ENCODE measurements at places on chromosomes 13 and 19.

DNA sequence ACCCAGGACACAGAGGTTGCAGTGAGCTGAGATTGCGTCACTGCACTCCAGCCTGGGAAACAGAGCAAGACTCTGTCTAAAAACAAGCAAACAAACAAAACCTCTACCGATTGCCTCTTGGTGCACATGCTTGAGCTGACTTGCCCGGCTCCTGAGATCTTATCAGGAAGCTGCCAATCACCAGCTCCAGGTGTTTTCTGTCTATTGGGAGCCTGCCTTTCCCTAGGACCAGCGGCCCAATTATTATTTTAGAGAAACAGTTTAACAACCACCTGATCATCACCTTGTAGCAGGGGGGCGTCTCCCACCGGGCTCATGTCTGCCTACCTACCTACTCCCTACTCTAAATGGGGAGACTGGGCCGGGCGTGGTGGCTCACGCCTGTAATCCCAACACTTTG, 10.8 kb downstream of the CLEC4M start:
- no peak for DNase-seq

- DNase-seq = no peak
These were observed 107.0 kb upstream of the GPR12 start for GRCh38 chr13:26867451-26868091.

GRCh38 chr19:10422046-10422461, 1.7 kb downstream of the PDE4A start:
- no peak for DNase-seq

DNA sequence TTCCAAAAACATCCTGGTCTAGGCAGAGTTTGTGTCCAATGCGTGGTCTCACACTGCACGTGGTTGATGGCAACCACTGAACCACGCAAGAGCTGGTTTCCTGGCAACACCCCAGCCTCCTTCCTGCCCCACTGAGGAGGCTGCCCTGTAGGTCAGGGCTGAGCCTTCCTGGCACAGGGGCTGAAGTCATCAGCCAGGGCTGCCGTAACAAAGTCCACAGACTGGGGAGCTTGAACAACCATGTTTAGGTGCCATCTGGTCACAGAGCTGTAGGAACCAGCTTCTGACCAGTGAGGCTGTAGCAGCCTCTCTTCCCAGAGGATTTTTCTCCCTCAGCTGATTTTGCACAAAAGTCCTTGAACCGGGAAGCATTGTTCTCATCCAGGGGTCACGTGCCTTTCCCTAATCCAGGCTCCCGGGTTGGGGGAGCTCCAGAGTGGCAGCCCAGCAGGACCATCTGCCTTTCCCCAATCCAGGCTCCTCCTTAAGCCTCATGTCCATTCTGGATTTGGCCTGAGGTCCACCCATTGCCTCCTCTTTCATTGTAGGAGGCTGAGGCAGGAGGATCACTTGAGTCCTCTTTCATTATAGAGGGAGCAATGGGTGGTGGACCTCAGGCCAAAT, 53.9 kb downstream of the CHST8 start:
- DNase-seq = no peak

DNA sequence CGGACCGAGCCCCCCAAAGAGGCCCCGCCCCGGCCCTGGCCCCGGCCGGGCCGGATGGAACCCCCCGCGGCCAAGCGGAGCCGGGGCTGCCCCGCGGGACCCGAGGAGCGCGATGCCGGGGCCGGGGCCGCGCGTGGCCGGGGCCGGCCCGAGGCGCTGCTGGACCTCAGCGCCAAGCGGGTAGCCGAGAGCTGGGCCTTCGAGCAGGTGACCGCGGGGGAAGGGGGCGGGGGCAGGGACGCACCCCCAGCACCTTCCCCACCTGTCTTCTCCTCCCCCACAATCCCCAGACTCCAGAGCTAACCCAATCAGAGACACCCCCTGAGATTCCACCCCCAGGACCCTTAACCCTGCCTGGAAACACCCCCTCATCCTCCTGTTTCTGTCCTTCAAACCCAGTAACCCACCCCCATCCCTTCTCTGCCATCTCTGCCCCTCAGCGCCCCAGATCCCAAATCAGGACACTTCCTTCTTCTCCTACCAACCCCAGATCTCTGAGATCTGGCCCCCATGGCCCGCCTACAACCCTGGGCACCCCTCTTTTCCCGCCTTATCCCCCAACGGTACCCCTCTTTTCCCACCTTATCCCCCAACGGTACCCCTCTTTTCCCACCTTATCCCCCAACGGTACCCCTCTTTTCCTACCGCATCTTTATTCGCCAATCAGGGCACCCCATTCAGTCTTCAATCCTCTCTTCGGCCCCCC, 505 bp downstream of the ZSWIM4 start:
- DNase-seq = no peak

DNA sequence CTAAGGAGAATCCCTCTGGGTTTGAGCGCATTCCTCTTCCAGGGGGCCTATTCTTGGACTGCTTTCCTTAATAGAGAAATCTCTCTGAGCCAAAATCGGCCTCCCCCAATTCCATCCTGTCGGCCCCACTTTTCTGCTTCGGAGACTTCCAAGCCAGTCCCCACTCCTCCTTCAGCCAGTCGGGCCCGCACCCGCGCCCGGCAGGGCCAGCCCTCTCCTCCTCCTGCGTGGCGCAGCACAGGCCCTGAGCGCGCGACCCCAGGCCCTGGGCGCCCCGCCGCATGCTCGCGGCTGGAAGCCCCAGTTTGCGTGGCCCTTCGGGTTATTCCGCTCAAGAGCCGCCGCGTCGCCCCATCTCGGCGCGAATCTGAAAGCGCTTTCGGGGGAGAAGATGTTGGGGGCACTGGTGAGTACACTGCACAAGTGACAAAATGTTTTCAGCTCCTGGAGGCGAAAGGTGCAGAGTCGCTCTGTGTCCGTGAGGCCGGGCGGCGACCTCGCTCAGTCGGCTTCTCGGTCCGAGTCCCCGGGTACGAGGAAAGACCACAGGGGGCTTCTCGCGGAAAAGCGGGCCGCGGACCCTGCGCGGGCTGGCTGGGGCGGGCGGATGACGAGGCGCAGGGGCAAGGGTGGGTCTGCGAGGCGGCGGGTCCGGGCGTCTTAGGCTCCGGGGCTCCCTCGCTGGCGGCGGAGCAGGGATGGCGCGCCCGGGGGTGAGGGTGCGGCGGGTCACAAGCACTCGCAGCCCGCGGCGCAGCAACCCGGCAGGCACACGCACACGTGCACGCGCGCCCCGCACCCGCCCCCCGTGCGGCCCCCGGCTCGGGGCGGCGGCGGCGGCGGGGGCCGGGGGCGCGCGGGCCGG, at the start of gene IL17D:
Gene IL17D, plus strand, starts transcription at position 785 of the 865 bp plus-strand sequence. CDS start 303 bp downstream, outside the sequence.
- DNase-seq = no peak

DNA sequence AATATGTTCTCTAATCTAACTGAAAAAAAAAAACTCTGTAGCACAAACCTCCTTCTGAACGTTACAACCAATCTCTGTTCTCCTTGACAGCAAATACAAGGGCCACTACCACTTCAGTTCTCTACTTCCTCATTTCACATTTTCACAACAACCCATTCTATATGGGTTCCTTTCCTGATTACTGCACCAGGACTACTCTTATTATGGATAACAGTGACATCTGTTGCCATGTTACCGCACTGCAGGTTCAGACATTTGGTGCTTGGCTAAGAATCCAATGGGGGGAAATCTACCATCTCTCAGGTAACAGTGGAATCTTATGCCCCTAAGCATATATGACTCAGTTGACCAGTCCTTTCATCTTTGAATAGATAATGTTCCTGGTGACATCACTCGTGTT, 11.6 kb upstream of the FPR3 start:
- DNase-seq = no peak

- no peak for DNase-seq
These were observed 50.7 kb downstream of the B3GLCT start for GRCh38 chr13:31250435-31250834.

- no peak for DNase-seq
These were observed 4.5 kb upstream of the DUS3L start for GRCh38 chr19:5795382-5795919.

DNA sequence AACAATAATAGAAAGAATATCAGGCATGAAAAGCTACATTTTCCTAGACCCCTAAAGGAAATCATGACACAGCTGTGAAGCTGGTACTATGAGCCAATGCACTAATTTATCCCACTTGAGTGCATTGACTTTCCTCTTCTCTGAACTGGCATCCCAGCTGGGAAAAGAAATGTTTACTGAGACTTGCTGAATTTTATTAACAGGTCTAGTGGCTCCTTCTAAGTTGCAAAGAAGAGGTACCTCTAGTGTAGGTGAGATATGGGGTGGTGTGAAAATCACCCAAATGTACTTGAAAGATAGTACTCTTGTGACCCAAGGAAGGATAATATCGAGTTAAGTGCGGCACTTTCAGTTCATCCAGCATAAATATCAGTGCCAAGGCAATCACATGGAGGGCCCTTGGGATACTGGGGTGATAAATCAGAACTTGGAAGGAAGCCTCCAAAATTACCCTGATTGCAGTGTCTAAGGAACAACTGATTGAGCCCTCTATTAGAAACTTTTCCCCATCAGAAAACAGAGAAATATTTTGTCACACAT, 369.2 kb downstream of the PCDH9 start:
- DNase-seq = no peak

- no peak for DNase-seq
These were observed 1312.4 kb downstream of the PCDH9 start for GRCh38 chr13:65917731-65918130.

GRCh38 chr19:4175669-4175931, 6.8 kb downstream of the SIRT6 start:
- no peak for DNase-seq

DNA sequence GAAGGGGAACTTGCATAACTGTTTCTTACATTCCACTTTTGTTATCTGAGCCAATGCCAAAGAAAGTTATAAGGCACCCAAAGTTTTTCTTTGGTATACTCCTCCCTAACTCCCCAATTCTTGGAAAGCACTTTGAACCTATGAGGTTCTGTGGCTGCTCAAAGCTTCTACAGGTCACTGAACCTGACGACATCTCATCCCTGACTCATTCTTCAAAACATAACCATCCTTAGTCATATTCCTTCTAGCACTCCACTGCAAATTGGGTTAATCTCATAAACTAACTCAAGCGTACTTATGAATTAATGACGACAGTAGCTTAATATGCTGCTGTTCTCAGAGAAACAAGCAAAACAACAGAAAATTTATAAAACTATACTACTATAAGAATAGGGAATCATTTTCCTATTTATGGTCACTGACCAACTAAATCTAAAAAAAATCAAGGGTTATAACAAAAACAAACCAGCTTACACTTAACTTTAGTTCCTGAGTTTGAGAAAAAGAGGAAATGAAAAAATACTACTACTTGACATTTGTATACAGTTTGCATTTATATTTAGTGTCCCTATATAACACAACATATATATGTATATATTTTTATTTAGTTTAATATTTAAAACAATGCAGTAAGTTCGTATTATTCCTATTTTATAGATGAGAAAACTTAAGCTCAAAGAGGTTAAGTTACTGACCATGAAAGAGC, 69.1 kb downstream of the CAB39L start:
- DNase-seq = peak; percentile 24

- no peak for DNase-seq
These were observed 9.5 kb downstream of the NR2F6 start for GRCh38 chr19:17235971-17236777.

GRCh38 chr19:57465680-57466381, 8.9 kb upstream of the VN1R1 start:
- no peak for DNase-seq

DNA sequence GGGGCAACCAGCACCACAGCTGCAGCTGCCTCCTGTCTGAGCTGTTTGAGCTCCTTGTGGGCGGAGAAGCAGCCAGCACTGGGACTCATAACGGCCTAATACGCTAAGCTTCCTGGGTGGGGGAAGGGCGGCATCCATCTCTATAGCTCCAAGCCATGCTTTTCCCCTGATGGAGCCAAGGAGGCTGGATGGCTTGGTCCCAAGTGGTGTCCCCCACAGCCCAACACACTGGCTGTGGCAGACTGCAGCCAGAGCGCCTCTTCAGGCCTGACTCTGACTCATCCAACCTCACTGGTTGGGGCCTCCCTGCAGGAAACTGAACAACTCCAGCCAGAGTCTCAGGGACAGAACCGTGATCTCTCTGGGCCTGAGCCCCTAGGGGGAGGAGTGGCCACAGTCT, 537.3 kb downstream of the SUCLA2 start:
- DNase-seq = no peak

DNA sequence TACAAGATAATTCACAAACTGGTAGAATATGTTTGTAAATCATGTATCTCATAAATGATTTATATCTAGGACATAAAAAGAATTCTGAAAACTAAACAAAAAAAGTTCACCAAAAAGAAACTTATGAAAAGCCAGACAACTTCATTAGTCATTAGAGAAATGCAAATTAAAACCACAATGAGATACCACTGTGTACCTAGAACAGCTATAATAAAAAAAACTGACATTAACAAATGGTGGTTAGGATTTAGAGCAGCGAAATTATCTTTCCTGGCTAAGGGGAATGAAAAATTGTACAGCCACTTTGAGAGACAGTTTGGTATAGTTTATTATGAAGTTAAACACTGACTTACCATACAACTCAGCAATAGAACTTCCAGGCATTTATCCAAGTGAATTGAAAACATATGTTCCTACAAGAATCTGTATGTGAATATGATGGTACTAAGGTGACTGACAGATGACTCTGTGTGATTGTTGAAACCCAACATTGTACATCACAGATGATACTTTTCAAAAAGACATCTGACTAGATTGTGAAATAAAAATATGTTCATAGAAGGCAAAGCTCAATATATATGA, 41.8 kb downstream of the UGGT2 start:
- DNase-seq = peak; percentile 10

DNA sequence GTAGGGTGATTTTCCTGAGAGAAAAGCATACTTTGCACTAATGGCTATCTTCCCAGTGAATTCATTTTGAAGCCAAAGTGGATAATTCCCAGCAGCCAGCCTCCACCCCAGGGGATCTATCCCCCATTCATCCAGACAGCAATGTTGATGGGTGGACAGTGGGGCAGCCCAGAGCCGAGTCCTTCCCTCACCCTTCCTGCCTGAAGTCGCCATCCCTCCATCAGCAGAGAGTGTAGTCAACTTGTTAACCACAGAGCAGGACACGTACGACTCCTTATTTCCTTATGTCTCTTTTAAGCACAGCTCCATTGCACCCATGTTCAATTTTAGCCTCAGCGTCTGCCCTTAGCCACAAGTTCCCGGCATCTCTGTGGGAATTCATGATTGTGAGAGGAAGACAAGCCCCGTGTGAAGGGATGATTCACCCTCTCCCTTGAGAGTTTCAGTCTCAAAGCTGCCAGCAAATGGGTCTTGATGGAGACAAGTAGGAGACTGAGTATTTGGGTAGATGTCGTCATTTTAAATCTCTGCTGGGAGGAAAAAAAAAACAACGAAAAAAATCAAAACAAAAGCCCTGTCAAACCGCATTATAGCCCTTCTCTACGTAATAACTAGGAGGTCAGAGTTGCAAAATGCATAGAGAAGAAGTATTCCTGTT, 58.3 kb upstream of the MEDAG start:
- peak; percentile 99 for DNase-seq

DNA sequence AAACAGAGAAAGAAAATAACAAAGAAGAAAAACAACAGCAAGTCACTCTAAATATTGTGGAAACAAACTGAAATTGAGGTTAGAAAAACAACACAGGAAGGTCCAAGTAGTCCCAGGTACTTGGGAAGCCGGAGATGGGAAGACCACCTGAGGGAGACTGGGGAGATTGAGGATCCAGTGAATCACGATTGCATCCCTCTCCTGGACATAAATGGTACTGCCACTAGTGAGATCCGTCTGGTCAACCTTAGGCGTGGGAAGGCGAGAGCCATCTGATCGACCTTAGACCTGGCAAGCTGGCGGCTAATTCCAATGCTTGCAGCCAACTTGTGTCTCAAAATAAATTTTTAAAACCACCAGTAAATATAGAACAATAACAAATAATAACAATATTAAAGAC, 81.9 kb downstream of the ZNF726 start:
- DNase-seq = no peak

- no peak for DNase-seq
These were observed 1351.5 kb downstream of the UQCRFS1 start for GRCh38 chr19:27861411-27861975.

Measured in brain pericyte (primary cell).